ENCODE measurements at places on chromosomes 16 and 17.

DNA sequence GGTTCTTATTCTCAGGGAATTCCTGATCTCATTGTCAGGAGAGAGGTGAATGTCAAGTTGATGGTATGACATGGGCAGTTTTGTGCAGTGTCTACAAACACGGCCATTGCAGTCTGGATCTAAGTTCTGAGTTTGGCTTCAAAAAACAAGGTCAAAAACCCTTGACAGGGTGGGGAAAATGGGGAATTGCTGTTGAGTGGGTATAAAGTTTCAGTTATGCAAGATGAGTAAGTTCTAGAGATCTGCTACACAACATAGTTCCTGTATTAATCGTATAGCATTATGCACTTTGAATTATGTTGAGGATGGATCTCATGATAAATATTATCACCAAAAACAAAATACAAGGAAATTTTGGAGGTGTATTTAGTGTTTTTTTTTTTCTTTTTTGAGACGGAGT, 36.6 kb upstream of the CARMIL2 start:
- DNase-seq: no peak

DNA sequence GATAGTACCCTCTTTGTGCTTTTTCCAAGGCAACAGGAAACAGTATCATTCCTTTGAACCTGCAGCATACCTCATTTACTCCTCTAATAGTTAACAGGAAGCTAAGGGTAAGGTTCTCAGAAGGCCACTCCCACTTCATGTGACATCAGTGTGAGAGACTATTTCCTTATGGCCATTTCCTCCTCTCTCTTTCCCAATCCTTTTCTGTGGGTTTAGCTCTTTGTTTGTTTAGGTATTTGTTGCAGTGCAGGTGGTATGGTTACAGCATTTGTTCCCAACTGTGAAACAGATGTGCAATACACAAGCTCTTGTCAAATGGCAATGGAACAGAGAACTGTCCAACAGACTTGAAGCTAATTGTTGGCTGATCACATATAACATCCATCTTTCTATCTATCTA, 14.7 kb downstream of the TMC5 start:
- no peak for DNase-seq

DNA sequence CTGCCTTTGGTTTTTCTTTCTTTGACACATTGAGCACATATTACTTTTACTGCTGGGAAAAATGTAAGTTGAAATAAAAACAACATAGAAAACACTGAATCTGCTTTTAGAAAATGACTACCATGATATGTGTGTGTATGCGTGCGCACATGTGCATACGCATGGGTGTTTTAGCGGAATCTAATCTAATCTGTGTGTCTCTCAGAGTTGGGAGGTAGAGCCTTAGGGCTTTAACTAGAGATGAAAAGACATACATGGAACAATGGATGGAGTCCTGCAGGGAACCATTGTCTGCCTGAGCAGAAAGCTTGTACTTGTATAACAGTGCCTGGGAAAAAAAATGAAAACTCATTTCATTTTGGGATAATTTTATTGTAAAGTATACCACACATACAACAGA, 12.4 kb downstream of the SLFN5 start:
- DNase-seq: no peak

GRCh38 chr16:80092681-80093080, 448.1 kb upstream of the DYNLRB2 start:
- no peak for DNase-seq

GRCh38 chr17:32356750-32357149, 6.8 kb downstream of the ZNF207 start:
- DNase-seq: peak; percentile 17

DNA sequence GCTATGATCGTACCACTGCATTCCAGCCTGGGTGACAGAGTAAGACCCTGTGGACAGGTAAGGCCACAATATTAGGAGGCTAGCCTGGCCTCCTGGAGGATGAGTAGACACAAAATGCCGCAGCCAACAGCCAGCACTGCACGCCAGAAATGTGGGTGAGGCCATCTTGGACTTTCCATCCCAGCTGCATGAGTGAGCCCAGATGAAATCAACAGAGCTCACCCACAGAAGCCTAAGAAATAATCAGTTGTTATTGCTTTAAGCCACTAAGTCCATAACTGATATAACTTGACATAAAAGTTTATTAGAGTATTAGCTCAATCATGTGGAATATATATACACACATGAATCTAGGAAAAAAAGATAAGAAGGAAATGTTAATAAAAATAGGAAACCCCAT, 101.7 kb downstream of the CDYL2 start:
- DNase-seq: no peak

All from ELF-1 (cell line).